OCI-M1 (cell line): ENCODE measurements at places on chromosomes 3 and 15.

DNA sequence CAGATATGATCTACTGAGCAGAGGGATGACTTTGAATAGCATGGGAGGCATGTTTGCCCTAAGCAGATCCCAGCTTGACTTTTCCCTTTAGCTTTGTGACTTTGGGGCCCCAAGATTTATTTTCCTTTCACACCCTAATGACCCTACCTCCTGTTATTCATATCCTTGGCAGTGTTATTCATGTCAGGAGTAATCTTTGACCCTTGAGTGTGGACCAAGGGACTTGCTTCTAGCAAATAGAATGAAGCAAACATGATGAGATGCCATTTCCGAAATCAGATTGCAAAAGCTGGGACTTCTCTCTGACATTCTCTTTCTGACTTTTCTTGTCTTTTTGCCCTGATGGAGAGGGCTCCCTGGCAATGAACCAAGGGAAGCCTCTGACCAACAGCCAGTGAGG is 415.4 kb upstream of the PROK2 start:
- DNase-seq, result no peak

DNA sequence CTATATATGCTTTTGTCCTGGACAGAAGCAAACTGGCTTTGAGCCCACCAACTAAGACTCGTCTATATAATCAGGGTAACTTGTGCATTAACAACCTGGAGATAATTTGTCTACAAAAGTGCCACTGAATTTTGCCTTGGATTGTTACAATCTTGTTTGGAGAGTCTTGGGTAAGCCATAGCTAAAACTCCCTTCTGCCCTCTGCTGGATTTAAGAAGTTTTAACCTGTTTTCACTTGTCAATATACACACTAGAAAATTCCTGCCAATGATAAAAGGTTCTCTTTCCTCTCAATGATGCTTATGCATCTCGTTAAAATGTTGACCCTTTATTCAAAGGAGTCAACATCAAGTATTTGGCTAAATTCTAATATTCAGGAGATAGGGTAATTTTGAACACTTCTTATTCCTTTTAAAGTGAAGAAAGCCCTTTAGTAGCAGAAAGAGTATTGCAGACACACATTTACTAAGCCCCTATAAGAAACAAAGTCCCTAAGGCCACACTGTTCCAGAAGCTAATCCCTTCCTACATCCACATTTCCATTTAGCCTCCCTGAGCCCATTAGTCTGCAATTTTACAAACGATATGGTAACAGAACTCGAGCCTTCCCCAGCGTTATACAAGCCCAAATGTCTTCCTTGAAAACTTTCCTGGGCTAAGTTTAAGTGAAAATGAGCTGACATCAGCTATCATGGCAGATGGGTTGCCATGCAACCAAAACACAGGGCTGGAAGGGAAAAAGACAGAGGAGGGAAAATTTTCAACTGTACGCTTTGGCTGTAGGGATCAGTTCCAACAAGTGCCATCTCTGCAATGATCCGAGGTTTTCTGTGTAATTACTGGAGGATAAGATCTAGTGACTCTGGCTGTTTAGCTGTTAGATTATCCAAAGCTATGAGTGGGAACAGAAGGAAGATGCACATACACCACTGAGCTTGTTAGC is 75.9 kb upstream of the FGF12 start:
- peak; percentile 49 for DNase-seq

DNA sequence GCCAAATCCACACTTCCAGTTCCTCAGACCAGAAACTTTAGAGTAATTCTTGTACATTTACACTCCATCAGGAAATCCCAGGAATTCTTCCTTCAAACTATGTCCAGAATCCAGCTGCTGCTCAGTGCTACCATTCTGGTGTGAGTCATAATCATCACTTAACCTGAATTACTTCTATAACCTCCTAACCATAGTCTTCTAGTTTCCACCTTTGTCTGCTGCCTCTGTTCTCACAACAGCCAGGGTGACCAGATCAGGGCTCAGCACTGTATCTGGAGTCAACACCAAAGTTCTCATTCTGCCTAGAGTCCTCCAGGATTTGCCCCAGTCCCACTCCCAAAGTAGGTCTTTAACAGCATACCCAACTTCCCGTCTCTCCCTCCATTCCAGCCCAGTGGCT is 3.4 kb downstream of the CLDND1 start:
- DNase-seq, result no peak

DNA sequence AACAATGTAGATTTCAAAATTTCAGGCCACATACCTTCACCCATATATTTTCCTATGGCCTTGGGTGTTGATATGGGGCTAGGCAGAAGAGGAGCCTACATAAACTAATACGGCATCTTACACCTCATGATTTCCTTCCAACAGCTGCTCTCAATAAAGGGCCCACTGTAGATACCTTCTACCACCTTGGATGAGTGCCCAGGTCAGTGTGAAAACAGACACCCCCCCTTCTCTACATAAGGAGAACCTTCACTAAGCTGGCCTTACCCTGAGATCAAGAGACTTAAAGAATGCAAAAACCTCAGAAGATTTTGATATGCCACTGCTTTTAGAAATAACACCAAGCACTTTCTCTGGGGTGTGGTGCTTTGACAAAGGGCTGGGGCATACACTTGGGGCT is 42.7 kb downstream of the SH3BP5 start:
- no peak for DNase-seq

DNA sequence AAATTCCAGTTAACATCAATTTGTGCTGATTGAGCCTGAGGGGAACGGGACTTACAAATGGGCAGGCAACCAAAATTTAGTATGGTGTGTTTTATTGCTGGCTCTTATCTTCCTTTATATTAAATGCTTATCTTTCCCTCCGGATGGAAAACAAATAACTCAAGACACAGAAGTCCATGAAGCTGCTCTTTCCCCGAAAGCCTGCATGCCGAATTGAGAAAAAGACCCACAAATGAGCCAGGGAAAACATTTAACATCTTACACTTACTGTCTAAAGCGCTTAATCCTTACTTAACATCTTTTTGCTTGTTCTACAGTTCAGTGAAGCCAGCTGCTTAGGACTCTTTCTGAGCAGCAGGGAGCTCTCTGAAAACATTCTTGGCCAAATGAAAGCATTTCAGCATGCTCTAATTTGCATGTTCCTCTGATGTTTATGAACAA is 49.5 kb downstream of the HEG1 start:
- DNase-seq, result no peak

- no peak for DNase-seq
These were observed 2.9 kb upstream of the TARS3 start for GRCh38 chr15:101727186-101727585.

DNA sequence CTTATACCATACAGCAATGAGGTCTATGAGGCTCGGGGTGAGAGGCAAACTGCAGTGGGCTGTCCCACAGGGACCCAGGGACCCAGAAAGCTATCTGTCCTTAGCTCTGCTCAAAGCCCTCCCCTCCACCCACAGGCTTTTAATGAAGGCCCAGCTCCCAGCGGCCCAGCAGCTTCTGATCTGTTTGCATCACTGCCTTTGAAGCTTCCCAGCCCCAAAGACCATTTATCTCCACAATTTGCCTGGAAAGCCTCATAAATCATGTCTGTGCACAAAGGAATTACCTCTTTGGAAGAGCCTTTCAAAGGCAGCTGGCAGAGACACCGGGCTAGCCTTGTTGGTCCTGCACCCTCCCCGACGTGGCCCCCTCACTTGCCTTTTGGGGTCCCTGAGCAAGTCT is 123.9 kb downstream of the RAB11A start:
- no peak for DNase-seq

DNA sequence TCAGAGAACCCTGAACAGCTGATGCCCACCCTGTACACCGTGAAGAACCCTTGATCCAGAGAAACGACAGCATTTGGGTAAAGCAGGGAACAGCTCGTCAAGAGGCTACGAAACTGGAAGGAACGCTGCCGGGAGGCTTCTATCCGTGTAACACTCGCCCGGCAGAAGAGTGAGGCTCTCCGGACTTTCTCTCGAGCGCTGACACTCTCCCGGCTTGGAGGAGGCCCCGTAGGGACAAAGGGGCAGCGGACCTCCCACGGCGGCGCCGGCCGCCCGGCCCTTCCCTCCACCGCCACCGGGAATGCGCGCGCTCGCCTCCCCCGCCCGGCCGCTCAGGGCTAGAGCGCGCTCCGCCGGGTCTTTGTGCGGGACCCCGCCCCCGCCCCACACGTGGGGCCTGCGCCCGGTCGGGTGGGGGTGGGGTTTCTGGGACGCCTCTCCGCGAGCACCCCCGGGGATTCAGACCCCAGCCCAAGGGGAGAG is 1.7 kb downstream of the HYAL2 start:
- peak; percentile 79 for DNase-seq

DNA sequence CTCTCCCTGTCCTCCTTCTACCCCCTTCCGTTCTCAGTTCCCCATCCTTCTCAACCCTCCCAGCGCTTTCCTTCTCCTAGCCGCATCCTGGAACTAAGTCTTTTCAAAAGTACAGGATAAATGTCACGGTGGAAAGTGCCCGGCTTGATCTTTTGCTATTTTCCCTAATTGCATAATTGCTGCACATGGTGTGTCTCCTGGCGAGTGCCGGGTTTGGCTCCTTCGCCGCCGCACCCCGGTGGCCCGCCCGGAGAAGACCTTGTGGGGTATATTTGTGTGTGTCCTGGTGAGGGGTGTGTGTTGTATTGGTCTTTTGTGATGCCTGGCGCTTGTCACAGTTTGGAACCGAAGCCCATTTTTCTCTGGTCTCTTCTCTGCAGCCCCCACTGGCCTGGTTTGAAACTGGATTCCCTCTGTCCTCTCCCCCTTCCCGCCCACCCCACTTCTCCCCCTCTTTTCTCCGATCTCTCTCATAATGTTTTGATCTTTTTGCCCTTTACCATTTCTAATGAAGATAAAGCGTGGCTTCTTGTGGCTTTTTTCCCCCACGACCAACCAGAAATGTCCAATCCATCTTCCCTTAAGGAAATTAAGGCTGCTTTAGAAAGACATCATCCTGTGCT is 692 bp downstream of the UBE2E2 start:
- no peak for DNase-seq

DNA sequence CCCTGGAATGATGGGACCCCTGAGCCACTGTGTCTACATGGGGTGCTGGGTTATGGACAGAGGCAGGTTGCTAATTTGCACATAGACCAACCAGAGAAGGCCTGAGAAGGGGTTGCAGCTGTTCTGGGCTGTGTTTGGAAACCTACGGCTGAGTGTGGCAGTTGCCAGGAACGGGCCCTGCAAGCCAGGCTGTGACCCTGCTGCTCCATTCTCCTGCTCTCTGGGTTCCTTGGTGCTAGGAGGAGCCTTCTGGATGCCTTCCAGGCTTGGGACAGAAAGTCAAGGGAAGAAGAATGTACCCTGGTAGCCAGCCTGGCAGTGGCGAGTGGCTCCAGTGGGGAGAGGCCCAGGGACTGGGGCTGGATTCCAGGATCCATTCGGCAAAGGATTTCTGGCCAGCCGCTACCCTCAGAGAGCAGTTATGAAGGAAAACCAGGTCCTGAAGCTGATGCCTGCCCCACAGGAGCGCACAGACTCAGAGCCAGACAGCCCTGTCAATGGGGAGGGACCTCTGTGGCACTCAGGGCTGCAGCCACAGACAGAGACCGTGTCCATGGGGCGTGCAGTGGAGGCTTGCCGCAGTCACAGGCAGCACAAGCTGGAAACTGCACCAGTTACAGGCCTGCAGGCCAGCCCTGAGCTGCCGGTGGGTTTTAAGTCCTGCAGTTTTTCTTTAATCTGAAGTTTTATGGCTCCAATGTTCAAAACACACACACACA is 55.1 kb upstream of the ACAD9 start:
- DNase-seq, result no peak

- DNase-seq, result no peak
These were observed 158.9 kb downstream of the ISL2 start for GRCh38 chr15:76495487-76495886.

DNA sequence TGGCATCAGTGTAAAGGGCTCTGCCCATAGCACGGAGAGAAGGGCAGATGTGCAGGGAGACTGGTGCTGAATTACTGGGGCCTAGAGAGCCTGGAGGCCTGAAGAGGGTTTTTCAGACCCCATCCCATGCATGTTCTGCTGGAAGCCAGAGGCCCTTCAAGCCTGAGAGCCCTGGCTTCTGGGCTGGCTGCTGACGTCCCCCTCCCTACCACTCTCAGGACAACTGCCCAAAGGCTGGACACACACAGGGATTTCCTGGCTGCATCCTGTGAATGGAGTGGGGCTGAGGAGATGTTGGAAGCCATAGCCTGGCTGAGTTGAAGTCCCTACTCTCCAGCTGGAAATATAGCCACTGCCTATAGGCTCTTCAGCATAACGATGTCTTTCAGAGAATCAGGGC is 16.9 kb upstream of the DOCK3 start:
- DNase-seq, result no peak

DNA sequence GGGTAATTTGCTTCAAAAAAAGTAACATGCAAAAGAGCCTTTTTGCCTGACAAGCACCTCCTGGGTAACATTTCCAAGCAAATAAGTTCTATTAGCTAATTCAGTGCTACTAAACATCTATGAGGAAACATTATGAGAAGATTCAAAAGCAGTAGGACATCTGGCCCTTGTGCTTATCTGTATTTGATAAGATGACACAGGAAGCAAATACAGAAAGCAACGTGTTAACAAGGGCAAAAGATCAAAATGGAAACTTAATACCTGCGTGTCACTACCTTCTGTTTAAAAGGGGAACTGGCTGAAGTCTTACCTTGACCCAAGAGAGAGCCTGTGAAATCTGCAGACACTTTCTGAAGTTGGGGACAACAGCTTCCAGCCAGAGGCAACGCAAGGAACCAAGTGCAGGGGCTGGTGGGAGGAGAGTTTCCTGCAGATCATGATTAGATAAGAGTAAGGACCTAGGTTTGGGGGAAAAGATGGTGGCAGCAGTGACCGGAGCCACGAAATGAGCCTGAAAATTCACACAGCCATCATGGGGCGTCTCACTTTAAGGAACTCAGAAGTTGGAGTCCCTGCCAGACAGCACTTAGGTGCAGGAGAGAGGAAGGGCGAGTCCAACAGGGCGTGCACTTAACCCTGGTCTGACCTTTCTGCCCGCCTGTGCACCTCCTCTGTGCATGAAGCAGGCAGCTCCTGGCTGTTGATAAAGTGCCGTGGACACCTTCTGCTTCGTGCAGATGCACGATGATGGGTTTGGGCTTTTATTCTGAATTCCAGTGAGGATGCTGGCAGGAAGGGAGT is 153.6 kb upstream of the BHLHE40 start:
- DNase-seq, result peak; percentile 67

- no peak for DNase-seq
These were observed 3.1 kb upstream of the FOXB1 start for GRCh38 chr15:60000824-60001609.

DNA sequence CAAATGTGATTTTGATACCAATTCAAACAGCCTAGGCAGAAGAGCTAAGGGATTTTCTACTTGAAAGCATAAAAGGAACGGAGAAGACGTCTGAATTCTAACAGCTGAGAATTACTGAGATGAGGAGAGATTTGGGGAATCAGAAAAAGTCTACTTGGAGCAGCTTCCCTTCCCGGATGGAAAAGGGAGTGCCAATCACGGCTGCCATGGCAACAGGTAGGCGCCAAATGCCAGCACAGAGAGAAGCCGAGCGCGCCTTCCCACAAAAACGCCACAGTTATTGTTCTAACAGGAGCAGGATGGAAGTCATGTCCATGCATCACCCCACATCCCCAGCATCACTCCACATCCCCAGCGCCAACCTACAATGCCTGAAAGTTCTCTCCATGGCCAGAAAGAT is 63.5 kb upstream of the PRR20G start:
- no peak for DNase-seq
